ENCODE measurements at places on chromosomes 12 and 14.

DNA sequence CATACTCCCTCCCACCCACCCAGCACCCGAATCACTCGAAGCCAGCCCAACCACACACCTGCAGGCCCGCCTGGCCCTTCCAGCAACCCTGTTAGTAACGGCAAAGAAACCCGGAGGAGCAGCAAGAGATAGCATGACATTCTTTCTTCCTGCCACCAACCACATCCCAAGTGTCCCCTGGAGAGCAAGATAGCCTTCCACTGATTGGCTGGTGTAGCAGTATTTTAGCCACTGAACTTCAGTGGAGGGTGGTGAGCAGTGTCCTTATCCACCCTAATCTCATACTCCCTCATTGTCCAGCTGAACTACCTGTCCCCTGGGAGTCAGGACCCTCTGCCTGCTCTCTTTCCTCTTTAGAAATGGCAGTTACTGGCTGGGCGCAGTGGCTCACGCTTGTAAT, 769 bp upstream of the SLC39A5 start:
- no peak for DNase-seq

DNA sequence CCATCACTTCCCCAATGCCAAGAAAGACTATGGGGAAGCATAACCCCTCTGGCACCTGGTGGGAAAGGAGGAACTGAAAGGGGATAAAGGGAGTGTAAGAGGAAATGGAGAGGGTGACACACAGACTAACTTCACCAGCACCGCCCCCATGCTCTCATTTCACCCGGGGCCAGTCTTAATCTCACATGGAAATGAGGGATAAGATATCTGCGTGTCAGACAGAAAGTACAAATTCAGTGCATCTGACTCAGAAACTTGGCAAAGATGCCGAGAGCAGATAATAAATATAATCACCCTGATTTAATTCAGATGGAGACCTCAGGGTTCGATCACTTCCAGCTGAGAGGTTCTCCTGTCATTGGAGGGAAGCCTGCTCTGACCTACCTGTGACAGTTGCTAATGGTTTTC, 191.6 kb downstream of the DUSP6 start:
- DNase-seq = peak; percentile 45

- no peak for DNase-seq
Measured at GRCh38 chr14:101233808-101234207, 327.5 kb upstream of the DIO3 start.

GRCh38 chr14:26017270-26017669, 580.6 kb downstream of the NOVA1 start:
- DNase-seq = no peak

DNA sequence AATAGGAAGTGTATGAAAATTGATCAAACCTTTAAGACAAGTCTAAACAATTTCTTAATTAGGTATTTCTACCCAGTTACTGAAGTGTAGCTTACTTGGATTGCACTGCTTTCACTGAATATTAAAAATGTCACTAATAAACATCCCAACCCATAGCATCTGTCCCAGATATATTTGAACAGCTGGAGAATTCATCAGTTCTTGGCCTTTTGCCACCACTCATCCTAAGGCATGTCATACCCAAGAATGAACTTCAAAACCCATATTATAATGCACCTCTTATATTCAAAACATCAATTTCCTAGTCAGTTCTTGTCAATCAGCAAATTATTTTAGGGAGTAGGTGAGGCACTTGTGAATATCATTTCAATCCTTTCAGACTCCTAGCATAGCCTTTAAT, 392.3 kb downstream of the PAWR start:
- DNase-seq = no peak

GRCh38 chr14:37668646-37669045, 73.2 kb downstream of the TTC6 start:
- DNase-seq = no peak

DNA sequence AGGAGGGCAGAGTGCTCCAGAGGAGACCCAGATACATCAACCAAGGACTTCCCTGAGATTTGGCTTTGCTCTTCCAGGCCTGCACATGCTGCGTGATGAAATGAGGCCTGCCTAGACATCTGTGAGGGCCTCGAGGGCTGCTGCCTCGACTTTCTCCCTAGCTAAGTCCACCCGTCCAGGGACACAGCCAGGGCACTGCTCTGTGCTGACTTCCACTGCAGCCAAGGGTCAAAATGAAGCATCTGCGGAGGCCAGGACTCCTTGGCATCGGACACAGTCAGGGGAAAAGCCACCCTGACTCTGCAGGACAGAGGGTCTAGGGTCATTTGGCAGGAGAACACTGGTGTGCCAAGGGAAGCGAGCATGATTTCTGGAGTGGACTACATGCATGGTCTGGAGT, 10.7 kb downstream of the SLC25A47 start:
- DNase-seq = no peak

GRCh38 chr12:127145929-127146789, 1120.8 kb upstream of the TMEM132C start:
- no peak for DNase-seq

DNA sequence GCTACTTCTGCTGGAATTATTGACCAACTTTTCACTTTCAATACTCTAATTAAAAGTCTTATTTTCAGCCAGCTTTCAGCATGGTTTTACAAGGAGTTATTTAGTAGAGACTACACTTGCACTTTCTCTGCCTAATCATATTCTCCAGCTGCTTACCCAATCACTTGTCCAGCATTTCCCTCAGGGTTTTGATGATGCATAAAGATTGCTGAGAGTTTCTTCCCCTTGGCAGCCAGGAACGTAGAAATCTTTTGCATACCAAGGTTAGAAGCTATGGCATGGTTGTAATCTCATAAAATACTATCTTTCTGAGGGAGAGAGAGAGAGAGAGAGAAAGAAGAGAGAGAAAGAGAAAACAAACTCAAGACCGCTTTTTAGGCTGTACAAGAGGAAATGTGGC, 10.8 kb downstream of the OR4Q3 start:
- no peak for DNase-seq

- DNase-seq = no peak
Measured at GRCh38 chr12:55641595-55641994, 4.9 kb downstream of the OR10P1 start.

- peak; percentile 91 for DNase-seq
Measured at GRCh38 chr12:101696251-101697196, 916 bp upstream of the CHPT1 start.

- DNase-seq = no peak
Measured at GRCh38 chr12:73892201-73892600, 645.4 kb upstream of the ATXN7L3B start.

DNA sequence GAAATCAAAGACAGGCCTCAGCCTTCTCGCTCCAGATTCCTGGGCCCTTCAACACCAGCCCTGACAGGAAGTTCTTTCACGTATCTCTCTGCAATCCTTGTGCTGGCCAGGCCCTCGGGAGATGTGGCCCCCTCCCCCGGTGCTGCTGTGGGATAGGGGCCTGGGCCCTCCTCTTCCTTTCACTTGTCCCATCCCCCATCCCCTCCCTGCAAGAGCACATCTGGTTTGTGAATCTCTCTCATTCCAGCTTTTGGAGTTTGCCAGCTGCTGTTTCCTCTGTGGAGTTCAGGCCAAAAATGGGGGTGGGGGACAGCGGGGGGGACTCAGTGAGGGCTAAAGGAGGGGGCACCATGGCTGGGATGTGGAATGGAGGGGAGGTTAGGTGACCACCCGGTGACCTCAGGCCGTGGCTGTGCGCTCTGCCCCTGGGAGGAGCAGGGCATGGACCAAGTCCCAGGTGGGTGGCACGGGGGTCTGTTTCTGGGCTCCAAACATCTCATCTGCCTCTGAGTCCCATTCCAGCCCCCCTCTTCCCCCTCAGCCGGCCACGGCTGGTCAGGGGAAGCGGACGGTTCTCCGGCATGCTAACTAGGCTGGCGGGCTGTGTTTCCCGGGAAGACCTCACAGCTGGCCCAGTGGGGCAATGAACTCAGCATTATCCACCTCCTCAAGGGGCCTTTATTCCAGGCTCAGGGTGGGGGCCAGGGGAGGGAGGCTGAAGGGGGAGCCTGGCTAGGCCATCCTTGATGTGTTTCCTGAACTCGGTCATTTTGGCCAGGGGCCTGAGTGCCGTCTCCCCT, 7.4 kb downstream of the LRP1 start:
- DNase-seq = no peak

DNA sequence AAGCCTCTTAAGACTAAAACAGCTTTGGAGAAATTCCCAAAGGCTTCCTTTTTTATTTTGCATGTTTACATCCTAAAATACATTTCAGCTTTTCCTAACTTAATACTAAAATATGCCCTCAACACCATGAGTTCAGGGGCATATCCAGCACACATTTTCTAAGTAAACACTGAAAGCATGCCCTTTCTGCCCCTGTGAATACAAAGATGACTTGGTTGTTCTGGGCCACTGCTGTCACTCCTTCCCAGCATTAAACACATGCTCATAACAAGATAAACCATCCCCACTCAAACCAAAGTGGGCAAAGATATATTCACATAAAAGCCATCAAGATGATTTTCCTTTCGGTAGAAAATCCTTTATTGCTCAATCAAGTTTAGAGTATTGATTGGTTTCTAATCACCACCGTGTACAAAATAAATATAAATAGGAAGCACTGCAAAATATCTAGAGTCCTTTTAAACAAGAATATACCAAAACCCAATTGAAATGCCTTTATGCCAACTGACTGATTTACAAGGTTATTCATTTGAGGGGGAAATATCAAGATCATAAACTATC, 1.9 kb downstream of the CCNB1IP1 start:
- no peak for DNase-seq

DNA sequence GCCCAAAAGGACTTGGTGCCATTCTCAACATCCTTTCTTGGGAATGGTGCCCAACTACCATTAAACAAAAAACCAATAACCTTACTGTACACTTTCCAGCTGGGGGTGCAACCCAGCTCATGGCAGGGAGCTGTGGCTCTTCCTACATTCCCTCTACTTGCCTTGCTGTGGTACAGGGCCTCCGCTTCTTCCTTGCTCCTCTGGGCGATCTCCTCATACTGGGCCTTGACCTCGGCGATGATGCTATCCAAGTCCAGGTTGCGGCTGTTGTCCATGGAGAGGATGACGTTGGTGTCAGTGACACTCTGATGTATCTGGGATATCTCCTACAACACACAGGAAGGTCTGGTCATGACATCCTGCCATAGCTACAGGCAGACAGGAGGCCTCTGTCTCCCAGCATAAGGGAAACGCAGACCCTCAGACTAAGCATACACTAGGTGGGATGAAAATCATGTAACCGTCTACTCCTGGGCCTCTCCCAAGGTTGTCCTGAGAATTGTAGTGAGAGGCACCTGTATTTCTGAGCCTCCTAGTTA, 3.9 kb downstream of the KRT2 start:
- DNase-seq = no peak

DNA sequence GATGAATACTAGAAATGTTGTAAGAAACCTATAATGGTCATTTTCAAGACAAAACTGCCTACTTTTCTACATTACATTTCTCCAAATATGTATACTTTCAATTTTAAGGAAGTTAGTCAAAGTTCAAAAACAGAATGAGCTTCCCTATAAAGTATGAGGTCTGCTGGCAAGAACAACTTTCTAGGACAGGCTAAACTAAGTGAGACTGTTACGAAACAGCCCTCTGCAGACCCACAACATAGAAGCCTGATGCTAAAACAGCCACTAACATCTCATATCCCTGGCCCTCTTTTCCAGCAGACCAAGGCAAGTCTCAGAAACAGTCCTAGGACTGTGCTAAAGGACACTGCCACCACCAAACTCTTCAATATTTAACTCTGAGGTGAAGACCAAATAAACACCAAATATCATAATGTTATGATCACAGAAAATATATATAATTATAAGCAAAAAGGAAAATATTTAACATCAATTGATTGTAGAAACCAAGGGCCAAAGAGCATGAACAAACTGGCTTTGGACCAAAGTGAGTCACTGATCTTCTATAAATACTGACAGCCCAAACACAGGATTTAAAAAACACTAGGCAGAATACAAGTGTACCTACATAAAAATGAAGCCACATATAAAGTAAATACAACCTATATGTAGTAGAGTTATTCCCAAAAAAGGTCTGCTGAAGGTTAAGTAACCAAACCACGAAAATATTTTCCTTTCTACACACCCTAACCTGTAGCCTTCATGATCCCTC, 27.7 kb downstream of the PPP4R3A start:
- DNase-seq = peak; percentile 71

DNA sequence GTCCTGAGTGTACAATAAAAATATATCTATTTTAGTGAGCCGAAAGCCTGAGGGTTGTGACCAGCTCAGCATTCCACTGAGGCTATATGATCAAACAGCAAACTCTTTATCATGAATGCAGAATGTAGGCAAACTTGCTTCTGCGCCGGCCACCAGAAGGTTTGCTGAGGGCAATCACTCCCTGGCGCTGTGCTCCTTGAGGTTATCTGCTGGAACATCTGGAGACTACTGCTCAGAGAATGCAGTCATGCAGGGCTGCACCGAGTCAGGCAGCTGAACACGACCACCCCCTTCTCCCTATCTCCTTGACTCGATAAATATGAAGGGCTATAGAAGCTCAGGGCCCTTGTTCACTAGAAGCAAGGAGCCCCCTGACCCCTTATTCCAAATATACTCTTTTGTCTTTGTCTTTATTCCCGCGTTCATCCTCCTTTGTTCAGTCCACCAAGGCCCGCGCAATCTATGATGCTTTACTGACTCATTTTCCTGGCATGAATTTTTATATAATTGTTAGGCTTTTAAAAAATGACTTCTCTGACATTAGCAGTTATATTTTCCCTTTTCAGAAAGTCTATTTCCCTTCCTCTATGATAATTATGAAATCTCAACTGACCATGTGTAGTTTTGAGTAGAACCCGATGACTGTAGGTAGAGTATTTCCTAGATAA, 1089.3 kb downstream of the SLC16A7 start:
- DNase-seq = no peak

- no peak for DNase-seq
Measured at GRCh38 chr12:108814462-108815211, 42.7 kb downstream of the SSH1 start.

DNA sequence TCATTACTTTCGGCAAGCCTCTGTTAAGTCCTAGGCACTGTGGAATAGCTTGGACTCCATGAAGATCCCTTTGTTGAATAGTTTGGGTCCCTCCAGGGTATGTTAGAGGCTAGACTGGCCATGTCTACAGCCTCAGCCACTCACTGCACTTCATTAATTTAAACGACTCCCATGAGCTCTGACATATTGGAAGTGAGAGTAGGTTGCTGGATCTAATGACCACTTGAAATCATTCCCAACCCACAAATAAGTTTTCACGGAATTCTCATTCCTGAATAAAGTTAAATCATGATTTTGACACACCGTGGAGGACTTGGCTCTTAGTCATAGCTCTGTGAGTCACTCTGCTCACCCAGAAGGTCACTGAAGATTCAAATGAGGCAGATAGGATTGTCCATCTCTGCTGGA, 21.4 kb upstream of the APPL2 start:
- DNase-seq = no peak

GRCh38 chr12:56634242-56634836, 4.2 kb upstream of the BAZ2A start:
- DNase-seq = no peak

- DNase-seq = no peak
Measured at GRCh38 chr12:85036733-85037132, 582 bp downstream of the LRRIQ1 start.

DNA sequence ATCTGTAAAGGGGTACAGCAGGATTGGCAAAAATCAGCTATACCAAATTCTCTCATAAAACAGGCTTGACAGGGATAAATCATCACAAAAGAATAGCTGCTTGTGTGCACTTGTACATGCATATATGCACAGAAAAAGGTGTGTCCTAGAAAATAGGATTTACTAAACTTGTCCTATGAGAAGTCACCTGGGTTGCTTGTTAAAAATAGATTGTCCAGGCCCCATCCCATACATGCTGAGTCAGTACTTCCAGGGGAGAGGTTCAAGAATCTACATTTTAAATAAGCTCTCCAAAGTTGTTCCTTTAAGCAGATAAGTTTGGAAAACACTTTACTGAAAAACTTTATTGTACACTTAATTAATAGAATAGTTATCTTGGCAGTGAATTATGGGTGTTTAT, 123.1 kb downstream of the ANO6 start:
- DNase-seq = no peak
